ENCODE measurements at places on chromosomes 6 and 20.

DNA sequence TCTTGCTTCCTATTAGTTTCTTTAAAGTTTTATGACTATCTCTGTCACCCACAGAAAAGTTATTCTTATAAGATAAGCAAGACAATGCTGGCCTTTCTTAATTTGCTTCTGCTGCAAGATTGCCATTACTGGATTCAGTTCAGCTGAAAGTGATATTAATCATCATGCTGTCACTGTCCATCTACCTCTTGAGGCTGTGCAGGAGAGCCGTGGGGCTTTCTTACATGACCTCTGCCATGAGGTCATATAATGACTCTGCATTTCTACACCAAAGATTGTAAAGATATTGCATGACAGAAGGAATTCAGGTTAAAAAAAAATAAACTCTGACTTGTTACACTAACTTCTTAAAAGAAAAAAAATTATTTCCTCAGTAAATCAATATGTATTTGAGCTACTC, 106.9 kb downstream of the TRDN start:
- DNase-seq: no peak

DNA sequence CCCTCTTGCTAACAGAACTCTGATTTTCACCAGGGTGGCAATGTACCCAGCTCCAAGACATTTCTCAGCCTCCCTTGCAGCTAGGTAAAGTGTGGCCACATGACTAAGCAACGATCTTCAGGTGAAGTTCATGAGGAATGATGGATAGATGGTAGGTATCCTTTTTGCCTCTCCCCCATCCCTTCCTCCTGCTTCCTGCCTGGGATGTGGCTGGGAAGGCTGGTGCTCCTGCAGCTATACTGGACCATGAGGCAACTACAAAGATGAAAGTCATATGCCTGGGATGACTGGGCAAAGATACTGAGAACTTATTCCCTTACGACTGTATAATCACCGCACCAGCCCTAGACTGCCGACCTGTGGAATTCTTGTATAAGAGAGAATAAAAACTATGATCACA, 13.4 kb downstream of the ZNF335 start:
- no peak for DNase-seq

DNA sequence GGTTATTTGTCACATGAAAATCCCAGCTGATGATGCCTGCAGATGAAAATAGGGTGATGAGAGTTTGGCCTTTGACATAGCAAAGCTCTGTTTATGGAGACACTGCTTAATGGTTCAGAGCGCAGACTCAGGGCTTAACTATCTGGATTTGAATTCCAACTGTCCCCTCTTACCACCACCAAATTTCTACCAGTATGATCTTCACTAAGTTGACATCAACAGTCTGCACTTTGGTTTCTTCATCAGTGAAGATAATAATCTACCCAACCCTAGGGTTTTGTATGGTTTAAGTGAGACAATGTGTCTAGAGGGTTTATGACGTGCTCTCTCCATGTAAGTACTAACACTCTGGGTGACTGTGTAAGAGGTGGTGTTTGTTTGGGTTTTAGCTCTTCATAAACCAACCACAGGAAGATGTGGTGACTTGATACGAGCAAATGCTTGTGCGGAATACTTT, 151.4 kb upstream of the TNFAIP3 start:
- no peak for DNase-seq

GRCh38 chr6:7803214-7803613, 77.3 kb downstream of the BMP6 start:
- DNase-seq: no peak

DNA sequence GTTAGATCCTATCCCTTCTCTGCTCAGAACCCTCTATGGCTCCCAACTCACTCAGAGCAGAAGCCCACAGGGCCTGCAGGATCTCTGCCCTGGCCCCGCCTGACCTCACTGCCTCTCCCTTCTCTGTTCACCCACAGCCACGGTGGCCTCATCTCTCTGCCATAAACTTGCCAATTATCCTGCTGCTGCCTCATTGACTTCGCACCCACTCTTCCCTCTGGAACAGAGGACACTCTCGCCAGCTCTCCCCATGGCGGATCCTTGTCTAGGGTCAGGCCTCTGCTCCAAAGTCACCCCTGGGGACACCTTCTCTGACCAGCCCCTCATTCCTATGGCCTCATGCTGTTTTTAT, 86.4 kb downstream of the CEBPB start:
- DNase-seq: no peak

DNA sequence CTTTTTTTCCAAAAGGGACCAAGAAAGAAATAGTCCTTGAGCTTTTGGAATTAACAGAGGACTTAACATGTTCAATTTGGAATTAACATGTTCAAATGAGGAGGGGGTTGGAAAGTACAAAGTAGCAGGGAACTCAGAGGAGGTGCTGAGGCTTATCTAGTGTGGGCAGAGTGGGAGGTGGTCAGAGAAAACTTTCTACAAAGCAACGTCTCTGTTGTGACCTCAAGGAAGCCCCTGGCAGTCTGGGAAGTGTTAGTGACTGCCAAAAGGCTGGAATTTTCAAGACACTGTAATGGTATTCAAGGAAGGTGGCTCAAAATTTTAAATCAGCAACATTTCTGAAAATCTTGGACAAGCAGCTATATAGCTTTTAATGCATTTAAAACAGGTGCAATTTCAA, 7.3 kb downstream of the ECI2 start:
- DNase-seq: no peak

DNA sequence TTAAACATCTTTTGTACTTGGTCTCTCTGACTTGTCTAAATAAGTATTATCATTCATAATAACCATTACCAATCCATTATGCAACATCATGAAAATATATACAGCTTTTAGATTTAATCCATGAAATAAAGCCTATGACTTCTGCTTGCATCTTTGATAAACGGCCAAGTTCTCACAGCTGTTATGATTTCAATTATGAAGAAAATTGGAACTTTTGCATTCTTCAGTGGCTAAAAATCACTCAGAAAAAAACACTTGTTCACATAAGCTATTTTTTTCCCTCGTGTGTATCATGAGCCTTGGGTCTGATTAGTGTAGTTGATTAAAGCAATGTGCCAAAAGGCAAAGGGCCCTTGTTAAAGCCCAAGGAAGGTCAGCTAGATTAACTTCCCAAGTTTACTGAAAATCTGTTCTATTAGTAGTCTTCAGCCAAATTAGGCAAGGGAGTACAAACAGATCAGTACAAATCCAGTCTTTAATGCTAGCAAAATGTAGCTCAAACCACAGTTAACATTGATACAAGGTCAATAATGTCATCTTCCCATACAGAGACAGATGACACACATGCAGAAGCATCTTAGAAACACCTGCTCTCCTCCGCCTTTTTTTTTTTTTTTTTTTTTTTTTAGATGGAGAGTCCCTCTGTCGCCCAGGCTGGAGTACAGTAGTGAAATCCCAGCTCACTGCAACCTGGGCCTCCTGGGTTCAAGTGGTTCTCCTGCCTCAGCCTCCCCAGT, 69.9 kb downstream of the SGK1 start:
- DNase-seq: no peak

DNA sequence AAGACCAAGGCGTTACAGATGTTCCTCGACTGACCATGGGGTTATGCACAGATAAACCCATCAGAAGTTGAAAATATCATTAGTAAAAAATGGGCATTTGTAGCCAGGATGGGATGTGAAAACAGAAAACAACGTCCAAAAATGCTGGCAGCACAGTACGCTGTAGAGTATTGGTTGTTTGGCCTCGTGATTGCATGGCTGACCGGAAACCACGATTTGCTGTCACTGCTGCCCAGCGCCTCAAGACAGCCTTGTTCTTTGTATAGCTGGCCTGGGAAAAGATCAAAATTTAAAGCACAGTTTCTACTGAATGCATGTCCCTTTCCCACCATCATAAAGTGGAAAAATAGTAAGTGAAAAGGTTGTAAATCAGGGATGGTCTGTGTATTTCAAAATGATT, 41.9 kb downstream of the MTHFD1L start:
- DNase-seq: no peak

GRCh38 chr6:16305788-16306187, 67.4 kb downstream of the GMPR start:
- no peak for DNase-seq

DNA sequence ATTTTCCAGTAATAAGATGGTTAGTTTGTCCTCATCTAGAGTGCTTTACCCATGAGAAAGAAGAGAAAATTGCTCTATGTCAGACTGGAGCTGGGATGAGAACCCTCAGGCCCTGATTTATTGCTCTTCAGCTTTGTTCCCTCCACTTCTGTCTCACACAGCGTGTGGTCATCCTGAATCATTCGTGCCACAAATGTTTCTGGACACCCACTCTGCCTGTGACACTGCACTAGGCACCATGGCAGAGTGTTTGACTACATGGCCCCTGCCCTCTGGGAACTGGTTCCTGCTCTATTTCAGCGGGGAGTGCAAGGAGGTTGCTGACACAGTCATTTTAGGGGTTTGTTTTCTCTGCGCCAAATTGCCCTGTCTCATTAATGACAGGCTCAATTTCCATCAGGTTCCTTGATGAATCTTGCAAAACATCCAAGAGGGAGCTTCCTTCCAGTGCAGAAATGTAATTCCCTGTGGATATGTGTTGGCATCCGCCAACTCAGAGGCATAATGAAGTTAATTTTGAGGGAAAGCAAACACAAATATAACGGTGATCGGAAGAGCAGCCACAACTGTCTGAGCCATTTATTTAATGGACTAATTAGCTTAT, 207.5 kb downstream of the CLIC5 start:
- DNase-seq: no peak

DNA sequence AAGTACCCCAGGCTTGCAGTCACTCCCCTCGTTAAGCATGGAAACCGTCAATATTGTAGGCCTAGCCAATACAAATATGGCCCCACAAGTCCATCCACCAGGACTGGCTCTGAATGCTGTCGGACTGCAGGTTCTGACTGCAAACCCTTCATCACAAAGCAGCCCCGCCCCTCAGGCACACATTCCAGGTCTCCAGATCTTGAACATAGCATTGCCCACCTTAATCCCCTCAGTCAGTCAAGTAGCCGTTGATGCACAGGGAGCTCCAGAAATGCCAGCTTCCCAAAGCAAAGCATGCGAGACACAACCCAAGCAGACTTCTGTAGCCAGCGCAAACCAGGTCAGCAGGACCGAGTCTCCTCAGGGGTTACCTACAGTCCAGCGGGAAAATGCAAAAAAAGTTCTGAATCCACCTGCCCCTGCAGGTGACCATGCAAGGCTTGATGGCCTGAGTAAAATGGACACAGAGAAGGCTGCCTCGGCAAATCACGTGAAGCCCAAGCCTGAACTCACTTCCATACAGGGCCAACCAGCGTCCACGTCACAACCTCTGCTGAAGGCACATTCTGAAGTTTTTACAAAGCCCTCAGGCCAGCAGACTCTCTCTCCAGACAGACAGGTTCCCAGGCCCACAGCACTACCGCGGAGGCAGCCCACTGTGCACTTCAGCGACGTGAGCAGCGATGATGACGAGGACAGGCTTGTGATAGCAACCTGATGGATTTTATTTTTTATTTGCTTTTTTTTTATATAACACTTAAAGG, 126.2 kb upstream of the EDN1 start:
- DNase-seq: no peak

DNA sequence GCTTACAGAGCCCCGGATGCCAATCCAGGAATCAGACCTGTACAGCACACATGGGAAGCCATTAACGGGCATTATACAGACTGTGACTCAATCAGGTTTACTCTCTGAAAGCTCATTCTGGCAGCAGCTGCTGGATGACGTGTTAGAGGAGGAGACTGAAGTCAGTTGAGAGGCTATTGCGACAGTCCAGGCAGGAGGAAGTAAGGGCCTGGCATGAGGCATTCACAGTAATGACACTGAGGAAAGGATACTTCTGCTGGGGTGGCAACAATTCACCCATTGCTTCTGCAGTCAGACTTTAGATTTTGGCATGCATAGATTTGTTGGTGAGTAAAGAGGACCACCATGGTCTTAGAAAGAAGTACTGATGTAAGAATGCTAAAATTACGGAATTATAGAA, 151.0 kb upstream of the HEY2 start:
- peak; percentile 11 for DNase-seq

DNA sequence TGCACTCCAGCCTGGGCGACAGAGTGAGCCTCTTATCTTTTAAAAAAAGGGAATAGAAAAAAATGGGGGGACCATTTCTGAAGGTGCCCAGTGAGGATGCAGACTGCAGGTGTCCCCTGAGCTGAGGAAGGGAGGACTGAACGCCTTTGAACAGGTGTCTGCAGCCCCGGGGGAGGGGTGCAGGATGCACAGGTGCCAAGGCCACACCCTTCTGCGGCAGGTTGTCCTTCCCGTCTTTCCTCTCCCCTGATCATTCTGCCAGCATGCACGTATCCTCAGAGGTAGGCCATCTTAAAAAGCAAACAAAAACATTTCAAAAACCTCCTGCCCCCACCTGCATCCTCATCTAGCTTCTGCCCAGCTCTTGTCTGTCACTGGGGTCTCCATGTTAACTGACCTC, 101.3 kb downstream of the MTHFD1L start:
- no peak for DNase-seq

GRCh38 chr6:115554060-115554459, 506.6 kb downstream of the FRK start:
- no peak for DNase-seq

DNA sequence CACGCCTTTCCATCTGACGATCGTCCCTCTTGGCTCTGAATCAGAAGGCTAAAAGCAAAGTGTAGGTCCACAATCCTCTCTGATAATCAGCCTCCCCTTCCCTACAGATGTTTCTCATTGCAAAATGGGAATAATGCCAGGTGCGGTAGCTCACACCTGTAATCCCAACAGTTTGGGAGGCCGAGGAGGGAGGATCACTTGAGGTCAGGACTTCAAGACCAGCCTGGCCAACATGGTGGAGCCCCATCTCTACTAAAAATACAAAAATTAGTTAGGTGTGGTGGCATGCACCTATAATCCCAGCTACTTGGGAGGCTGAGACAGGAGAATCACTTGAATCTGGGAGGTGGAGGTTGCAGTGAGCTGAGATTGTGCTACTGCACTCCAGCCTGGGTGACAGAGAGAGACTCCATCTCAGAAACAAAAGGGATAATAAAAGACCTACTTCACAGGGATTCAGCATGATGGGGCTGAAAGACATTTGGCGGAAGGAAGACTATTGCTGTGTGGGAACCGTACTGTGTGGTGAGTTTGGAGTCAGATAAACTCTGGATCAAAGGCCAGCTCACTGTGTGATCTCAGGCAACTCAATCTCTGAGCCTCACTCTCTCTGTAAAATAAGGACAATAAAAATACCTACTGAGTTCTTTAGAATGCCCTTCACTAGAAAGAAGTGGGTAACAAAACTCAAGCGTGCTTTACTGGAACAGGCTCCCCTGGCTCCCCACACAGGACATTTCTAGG, 15.9 kb upstream of the SLC9A8 start:
- DNase-seq: no peak

- no peak for DNase-seq
Measured at GRCh38 chr20:49400904-49401303, 81.6 kb downstream of the KCNB1 start.

GRCh38 chr20:10795286-10796026, 121.7 kb upstream of the JAG1 start:
- no peak for DNase-seq

GRCh38 chr6:74976026-74976425, 229.8 kb downstream of the COL12A1 start:
- DNase-seq: no peak

All from esophagus squamous epithelium (tissue), 5 donors.